K562 (cell line): ENCODE measurements at places on chromosomes 16 and 17. TPM values are rescaled to one million over a fixed set of nuclear protein-coding genes. Genes with fewer than 3 reads are reported as not detected.

The ERN1 gene
- 19.2 and 22.5 TPM in 2 replicates for total RNA-seq

The NAGS gene
- not detected in 2 replicates for total RNA-seq

The MAP3K3 gene
- total RNA-seq: 15.0 and 16.5 TPM in 2 replicates

- no peak for DNase-seq
Measured at GRCh38 chr17:79164913-79165695, 90.5 kb downstream of the ENGASE start.

DNA sequence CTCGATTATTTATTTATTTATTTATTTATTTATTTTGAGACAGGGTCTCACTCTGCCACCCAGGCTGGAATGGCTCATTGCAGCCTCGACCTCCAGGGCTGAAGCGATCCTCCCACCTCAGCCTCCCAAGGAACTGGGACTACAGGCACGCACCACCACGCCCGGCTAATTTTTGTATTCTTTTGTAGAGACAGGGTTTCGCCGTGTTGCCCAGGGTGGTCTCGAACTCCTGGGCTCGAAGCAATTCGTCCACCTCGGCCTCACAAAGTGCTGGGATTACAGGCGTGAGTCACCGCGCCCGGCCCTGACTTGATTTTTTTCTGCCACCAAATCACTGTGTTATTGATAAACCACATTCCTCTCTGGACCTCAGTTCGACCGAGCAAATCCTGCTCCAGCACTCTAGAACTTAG is 758 bp upstream of the RPL23A start:
- DNase-seq: no peak

The EFCAB5 gene
- not detected in 2 replicates for total RNA-seq

GRCh38 chr17:39187152-39187830 is 10.2 kb downstream of the CACNB1 start:
- DNase-seq: no peak

DNA sequence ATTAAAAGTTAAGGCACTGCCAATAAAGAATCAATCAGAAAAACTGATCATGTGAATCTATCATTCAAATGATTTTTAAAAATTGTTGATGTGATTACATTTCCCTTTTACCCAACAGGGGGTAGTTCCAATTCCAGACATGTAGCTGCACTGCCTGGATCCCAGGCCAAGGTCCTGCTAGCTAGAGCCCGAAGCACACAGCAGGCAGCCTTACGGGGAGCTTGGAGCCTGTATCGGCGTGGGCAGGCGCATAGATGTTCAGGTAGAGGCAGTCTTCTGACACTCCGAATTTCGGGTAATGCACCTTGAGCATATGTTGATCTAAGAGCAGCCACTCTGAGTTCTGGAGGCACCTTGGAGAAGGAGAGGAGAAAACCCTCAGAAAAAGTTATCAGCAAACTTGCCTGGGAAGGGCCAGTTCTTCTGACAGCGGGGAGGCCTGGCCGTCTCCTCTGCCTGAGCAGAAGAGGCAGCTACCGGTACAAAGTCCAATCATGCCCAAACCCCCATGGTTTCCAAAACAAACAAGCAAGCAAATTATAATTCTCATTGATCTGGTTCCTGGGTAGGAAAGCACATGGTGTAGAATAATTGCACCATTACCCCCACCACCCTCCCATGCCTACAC is 3.6 kb downstream of the CES5A start:
- no peak for DNase-seq

DNA sequence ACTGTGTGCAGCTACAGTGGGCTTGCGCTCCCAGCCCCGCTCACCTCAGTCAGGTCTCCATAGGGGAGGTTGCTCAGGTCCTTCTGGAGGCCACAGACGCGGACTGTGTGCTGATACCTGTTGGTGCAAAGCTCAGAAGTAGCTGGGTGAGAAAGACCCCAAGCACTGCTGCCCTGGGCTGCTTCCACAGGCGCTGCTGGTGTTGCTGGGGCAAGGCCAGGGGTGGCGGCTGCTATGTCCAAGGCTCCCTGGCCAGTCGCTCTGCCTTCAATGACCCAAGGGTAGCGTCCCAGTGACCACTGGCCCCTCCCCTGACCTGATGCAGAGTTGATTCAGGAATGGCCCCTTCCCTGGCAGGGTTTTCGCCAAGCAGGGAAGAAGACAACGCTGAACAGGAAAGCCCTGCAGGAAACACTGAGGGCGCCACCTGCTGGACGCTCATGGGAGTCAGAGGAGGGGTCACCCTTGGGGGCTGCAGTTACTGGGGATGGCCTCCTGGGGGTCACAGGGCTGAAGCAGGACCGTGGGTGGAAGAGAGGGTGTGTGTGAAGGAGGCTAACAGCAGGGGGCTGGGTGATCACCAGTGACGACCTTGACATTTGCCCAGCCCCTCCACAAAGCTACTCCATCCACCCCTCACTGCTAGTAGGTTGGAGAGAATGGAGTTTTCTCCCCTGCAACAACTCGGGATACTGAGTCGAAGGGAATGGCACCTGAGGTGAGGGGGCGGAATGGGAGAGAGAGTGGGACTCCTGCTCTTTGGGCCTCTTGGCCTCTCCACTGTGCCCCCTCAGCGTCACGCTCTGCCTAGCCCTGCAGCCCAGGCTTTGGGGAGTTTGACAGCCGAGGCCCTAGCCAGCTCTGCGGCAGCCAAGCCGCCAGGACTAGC is 38.3 kb downstream of the ABCC12 start:
- DNase-seq: peak; percentile 98

The PPP1R1B gene
- total RNA-seq: 0.18 TPM in 1 of 2 replicates, not detected in the other

The TRPV3 gene
- 0.11 and 0.18 TPM in 2 replicates for total RNA-seq

The NR1D1 gene
- total RNA-seq: 6.6 and 7.7 TPM in 2 replicates

DNA sequence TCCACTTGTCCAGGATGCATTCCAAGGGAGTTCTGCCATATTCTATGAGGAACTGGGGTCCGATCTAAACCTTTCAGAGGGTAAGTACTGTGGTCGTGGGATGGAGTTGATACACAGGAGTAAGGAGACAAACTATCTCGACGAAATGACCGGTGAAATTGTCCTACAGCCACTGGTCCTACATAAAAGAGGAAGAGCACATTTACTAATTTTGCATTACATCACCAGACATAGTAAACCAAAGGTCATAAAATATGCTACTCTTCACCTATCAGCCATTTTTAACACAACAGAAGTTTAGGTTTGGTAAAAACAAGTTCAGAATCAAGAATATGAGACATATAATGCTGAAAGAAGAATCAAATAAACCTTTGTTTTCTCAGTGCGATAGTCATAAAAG is 8.1 kb downstream of the HSF5 start:
- DNase-seq: no peak

DNA sequence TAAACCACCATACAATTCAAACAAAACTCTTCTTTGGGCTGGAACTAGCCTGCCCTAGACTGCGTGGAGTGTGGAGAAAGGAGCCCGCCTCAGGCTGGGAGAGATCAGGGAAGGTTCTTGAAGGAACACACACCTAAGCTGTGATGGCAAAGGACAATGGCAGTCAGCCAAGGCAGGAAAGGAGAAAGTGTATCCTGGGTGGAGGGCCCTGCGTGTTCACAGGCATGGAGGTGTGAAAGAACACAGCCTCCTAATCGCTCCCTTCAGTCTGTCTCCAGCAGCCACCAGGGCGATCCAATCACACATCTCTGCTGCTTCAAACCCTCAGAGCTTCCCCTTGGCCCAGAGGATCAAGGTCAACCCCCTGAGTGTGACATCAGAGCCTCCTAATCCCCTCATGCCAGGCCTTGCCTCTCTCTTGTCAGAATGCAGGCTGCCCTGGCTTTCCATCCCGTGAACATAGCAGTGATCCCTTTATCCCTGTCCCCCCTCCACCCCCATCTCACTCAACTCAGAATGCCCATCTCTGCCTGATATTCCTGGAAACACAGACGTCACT is 173.0 kb downstream of the KATNIP start:
- no peak for DNase-seq

The ARHGAP23 gene
- 1.4 and 2.7 TPM in 2 replicates for total RNA-seq

GRCh38 chr17:82452162-82452561 is 1.6 kb upstream of the CYBC1 start:
- DNase-seq: no peak

- DNase-seq: no peak
Measured at GRCh38 chr16:58329135-58329534, 34.3 kb upstream of the PRSS54 start.

- DNase-seq: no peak
Measured at GRCh38 chr16:67713647-67714273, 5.4 kb downstream of the GFOD2 start.

DNA sequence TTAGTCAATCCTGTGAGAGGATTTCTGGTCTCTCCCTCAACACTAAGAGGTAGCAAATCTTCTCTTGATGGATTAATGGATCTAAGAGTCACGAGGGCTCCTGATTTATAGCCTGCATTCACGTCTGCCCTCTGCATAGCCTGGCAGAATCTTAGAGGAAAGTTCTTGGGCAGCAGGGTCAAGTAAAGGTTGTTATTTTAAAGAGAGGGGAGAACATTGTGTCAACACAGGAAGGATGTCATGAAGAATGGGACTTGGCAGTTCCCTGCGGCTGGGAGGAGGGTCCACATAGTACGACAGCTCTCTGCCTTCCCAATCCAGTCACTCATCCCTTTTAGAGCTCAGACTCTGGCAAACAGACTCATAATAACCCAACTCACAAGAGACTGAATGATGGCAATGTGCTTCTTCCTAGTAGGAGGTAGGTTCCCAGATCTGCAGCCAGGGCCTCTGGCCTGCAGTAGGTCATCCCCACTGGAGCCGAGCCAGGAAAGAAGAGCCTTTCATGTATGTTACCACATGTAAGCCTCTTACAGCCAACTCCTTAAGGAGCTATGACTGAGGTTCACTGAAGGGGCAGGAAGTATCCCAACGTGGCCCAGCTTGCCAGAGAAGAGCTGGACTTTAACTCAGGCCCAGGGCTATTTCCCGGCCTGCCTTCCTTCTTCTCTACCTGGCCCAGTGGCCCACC is 25.4 kb upstream of the RPTOR start:
- DNase-seq: no peak

GRCh38 chr17:75260641-75261335 is 618 bp downstream of the GGA3 start:
- DNase-seq: no peak

The PRKCB gene
- total RNA-seq: 199 and 214 TPM in 2 replicates

DNA sequence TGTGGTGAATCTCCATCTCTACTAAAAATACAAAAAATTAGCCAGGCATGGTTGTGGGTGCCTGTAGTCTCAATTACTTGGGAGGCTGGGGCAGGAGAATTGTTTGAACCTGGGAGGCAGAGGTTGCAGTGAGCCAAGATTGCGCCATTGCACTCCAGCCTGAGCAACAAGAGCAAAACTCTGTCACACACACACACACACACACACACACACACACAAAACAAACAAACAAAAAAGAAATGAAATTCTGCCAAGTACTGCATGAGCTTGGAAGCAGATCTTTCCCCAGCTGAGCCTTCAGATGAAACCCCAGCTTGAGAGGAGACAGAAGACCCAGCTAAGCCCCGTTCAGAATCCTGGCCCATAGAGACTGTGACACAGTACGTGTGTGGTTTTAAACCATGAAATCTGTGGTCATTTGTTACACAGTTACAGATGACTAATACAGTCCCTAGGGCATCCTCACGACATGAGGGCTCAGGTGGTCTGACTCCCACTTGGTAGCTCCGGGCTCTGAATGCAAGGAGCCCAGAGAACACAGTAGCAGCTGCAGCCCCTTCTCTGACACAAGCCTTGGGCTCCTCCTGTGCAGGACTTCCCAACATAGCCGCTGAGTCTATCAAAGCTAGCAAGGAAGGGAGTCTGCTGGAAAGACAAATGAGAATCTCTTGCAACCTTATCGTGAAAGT is 132.8 kb downstream of the SEC14L1 start:
- DNase-seq: no peak

DNA sequence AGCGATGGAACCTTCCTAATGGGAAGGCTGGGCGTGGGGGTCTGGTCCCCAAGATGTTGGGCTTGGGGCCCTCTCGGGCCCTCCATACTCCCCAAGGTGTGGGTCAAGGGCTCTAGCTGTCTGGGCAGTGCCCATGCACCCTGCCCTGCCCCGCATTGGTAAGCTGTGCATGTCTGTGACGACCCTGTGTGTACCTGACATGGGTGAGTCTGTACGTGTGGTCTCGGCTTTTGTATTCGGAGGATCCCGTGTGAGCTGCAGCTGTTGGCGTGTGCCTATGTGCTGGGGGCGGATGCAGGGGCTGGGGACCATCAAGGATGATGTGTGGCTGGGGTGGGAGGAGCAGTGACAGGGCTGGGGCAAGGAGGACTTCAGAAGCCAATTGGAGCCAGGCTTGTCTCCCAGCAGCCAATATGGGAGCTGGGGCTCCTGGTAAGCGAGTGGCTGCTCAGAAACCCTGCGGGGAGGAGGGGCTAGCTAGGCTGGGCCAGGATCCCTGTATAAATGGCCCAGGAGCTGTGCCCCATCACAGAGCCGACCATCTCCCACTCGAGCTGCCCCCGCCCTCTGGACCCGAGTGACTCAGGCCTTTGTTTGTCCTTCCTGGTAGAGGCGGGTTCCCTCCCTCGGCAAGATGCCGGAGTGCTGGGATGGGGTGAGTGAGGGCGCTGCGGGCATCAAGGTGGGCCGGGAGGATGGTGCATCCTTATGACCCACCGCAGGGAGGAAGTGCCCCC is at the start of gene NDRG4:
TSS of gene NDRG4 (plus strand) at position 529 of the 737 bp plus-strand sequence. CDS start at position 635, 106 bp downstream.
- peak; percentile 76 for DNase-seq

GRCh38 chr17:57553991-57554825 is 190.9 kb downstream of the CCDC182 start:
- peak; percentile 58 for DNase-seq

DNA sequence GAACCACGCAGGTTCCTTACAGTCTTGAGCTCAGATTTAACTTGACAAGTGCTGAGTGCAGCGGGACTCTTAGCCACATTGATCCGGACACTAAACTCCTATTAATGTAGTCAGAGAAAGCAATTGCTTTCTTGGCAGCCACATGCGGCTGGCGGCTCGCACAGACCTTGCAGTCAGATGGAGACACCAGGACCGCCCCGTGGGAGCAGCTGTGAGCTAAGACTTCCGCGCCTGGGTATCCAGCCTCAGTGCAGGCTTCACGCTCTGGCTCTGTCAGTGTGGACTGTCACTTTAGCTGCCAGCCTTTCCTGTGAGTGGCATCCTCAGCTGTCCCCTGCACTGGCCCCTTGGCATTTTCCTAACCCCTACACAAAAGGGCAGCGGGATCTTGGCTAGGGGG is 80.9 kb upstream of the NLRP1 start:
- no peak for DNase-seq

- DNase-seq: no peak
Measured at GRCh38 chr17:57350266-57350665, 93.9 kb downstream of the MSI2 start.

DNA sequence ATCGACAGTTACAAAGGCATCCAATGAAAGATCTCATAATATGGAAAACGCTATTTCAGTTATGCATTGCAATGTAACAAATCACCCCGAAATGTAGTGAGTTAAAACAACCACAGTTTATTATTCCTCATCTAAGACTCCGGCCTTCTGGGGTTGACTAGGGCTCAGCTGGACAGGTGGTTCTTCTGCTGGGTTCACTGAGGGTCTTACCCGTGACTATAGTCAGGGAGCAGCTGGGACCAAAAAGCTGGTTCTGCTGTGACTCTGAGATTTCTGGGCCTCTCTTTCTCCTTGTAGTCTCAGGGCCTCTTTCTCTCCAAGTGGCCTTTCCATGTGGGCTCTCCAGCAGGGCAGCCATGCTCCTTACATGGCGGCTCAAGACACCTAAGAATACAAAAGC is 196.0 kb downstream of the IRX3 start:
- no peak for DNase-seq

- DNase-seq: no peak
Measured at GRCh38 chr17:76439314-76439928, 13.5 kb downstream of the UBE2O start.
